Stimulated activated CD4-positive, alpha-beta T cell treated with anti-CD3 and anti-CD28 coated beads, Interleukin-2, amount 100 ng/mL, for 4 hours (primary cell): ENCODE measurements at places on chromosomes 2 and 18.

DNA sequence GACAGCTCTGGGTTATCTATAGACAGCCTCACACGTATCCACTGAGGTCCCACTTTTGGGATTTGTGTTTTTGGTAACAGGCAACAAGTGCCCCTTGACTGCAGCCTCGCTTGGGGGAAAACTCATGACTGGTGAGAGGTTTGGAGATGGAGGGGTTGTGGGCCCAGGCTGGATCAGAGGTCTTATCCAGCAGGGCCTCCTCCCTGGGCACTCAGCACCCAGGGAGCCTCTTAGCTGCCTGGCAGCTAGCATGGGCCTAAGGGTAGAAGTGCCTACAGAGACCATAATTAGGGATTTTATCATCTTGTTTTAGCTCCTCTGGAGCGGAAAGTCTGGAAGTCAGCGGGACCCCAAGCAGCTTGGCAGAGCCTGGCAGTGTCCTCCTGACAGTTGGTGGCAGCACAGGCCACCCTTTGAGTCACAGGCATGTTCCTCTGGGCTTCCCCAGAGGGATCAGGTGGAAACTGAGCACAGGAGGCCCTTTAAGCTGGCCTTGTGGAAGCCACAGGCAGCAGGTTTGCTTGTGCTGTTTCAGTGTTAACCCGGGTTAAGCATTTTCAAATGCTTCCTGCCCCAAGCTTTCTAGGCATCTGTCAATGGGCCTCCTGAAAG lies 143.1 kb downstream of the KCTD1 start:
- DNase-seq = no peak

GRCh38 chr2:226953206-226953605 lies 117.4 kb downstream of the RHBDD1 start:
- no peak for DNase-seq

DNA sequence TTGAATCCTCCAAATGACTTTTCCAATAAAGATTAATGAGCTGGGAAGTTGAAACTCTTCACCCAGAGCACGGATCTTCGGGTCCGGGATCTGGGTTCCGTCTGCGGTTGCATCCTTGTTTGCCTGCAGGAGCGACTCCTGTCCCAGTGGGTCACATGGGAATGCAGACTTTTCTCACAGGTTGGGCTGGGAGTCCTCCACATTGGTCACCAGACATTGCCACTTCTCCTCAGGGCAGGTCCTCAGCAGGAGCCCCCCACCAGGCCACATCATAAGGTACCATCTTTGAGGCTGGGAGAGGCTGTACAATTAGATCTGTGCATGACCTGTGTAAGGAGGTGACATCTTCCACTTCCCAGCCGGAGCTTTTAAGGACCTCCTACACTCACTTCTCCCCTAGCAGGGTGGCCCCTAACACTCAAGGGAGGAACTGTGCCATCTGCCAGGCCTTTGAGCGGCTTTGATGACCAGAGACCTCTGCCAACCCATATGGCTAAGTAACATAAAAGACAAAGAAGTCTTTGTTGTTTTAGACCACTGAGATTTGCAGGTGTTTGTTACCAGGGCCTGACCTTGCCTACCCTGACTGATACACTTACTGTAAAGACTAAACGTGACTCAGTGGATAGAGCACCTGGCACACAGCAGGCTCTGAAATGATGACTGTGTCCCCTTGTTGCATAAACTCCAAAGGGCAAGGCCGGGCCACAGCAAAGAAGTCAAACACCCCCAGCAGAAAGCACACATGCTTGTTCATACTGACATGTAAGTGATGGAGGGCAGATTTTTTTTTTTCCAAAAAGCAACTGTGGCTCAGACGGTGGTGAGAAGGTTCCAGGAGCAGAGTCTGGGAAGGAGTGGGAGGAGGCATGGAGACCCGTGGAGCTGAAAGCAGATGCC lies 7.9 kb upstream of the TEX51 start:
- no peak for DNase-seq

- DNase-seq = no peak
Observed at GRCh38 chr2:46334389-46335271, 37.4 kb downstream of the EPAS1 start.

GRCh38 chr2:30421026-30421603 lies 25.9 kb upstream of the LCLAT1 start:
- DNase-seq = peak; percentile 18
